H4 (cell line): ENCODE measurements at places on chromosomes 7 and 10. TPM values are rescaled to one million over a fixed set of nuclear protein-coding genes. Genes with fewer than 3 reads are reported as not detected.

Gene WNT8B
- total RNA-seq, result not detected in 2 replicates

Gene TAS2R4
- total RNA-seq, result not detected in 2 replicates

Gene CEP55
- 62.2 and 69.9 TPM in 2 replicates for total RNA-seq

Gene ZNF117
- 0.70 and 1.8 TPM in 2 replicates for total RNA-seq

Gene MALRD1
- 0.16 TPM in 1 of 2 replicates, not detected in the other for total RNA-seq

Gene SBDS
- 62.8 and 76.6 TPM in 2 replicates for total RNA-seq

Gene HOXA5
- 3.6 and 8.0 TPM in 2 replicates for total RNA-seq

Gene GLI3
- total RNA-seq, result 4.9 and 5.6 TPM in 2 replicates

Gene TMEM176A
- not detected in 2 replicates for total RNA-seq

Gene RSU1
- 36.6 and 44.1 TPM in 2 replicates for total RNA-seq

Gene CALHM1
- not detected in 2 replicates for total RNA-seq

Gene CDNF
- total RNA-seq, result 0.10 TPM in 1 of 2 replicates, not detected in the other

Gene TFR2
- total RNA-seq, result 0.25 TPM in 1 of 2 replicates, not detected in the other

Gene CNTNAP2
- 1.7 and 2.8 TPM in 2 replicates for total RNA-seq

Gene ITGB8
- 83.5 and 107 TPM in 2 replicates for total RNA-seq

DNA sequence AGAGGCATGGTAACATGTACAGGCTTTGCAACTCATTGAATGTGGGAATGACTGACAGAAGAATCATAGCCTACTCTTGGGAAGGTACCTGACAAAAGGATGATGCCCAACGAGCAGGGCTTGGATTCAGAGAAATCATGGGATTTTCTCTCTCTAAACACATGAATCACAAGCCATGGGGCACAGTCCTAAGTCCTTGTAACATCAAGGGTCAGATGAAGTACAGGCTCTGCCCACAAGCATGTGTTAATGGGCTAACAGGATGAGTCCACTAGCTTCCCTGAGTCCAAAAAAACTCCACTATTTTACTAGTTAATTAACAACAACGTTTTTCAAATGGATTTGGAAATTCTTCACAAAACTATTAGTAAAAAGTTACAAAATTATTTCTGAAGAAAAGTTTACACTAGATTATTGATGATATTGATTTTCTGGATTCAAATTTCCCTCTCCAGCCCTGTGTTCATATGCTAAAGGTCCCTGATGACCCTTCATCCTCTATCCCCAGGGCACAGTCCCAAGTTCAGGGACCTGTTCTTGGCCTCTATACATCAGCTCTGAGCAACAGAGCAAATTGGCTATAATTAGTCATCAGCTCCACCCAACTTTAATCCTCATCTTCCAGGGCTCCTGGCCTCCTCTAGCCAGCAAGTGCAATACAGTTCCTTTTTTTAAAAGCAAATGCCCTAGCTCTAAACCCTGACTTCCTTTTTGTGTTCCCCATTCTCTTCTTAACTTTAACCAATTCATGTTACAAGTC, 99.8 kb downstream of the GSAP start:
- DNase-seq, result no peak

DNA sequence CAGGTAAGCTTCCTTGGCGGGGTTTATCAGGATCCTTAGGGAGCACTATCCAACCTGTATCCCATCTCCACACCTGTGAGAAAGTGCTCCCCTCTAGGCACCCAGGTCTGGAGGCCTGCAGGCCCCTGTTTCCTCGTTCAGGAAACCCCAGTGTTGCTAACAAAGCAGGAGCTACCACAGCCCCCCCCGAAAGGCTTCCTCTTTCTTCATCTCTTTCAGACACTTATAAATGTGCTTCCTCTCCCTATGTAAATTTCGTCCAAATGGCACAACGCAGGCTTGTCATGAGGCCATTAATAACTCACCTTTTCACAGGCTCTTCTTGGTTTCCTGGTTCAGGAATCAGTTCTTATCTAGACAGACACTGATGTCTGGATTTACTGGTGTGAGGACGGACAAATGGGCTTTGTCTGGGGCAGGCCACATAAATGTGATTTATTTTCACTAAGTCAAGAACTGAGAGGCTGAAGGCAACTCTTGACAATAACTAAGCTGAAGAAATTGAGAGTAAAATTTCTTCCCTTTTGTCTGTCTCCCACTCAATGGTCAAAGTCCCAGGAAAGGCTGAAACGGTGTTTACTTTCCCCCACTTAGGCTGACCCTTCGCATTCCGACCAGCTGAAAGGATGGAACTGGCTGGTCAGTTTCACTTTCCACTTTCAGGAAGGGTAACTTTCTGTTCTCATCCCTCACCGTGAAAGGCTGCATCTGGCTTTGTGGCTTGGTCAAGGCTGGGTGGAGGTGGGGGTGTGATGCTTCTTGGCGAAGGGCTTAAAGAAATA, 46.8 kb downstream of the PIK3AP1 start:
- DNase-seq, result no peak

DNA sequence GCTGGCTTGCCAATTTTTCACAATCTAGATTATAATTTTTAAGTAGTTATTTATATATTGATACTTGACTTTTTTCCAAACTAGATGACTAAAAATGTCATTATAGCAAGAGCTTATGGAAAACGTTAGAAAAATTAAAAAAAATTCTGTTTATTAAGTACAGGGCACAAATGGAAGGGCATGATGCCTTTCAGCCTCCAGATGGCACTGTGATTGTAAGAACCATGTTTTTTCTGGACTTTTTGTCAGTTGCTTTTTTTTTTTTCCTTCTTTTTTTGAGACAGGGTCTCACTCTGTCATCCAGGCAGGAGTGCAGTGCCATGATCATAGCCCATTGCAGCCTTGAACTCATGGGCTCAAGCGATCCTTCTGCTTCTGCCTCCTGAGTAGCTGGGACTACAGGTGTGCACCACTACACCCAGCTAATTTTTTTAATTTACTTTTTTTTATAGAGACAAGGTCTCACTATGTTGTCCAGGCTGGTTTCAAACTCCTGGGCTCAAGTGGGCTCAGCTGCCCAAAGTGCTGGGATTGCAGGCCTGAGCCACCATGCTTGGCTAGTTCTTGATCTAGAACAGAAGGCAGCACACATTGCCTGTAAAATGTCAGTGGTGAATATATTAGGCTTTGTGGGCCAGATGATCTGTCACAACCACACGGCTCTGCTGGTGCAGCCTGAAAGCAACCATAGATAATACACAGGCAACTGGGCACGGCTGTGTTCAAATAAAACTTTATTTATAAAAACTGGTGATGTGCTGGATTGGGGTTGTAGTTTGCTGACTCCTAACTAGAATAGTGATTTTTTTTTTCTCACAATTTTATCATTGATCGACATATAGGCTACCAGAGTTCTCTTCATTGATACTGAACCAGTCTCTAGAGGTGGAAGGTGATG, 27.4 kb downstream of the UCMA start:
- DNase-seq, result no peak

- DNase-seq, result no peak
These were observed 162.8 kb downstream of the USP6NL start for GRCh38 chr10:11448545-11449244.

- no peak for DNase-seq
These were observed 22.4 kb upstream of the FOXK1 start for GRCh38 chr7:4659551-4660286.

DNA sequence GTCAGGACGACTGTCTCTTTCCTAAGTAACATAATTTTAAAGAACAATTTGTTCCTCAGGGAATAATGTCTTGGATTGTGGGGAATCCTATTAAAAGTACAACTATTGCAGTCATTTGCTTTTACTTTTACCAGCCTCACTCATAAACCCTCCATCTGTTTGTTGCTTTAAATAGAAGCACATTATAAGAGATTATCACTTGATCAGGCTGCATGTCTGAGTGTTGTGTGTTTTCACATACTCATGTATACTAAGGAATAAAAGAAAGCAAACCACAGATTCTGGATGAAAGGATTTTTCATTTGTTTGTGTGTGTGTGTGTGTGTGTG, 1077.8 kb downstream of the KCNMA1 start:
- peak; percentile 60 for DNase-seq

GRCh38 chr10:6045314-6045848, 16.8 kb downstream of the IL2RA start:
- no peak for DNase-seq

DNA sequence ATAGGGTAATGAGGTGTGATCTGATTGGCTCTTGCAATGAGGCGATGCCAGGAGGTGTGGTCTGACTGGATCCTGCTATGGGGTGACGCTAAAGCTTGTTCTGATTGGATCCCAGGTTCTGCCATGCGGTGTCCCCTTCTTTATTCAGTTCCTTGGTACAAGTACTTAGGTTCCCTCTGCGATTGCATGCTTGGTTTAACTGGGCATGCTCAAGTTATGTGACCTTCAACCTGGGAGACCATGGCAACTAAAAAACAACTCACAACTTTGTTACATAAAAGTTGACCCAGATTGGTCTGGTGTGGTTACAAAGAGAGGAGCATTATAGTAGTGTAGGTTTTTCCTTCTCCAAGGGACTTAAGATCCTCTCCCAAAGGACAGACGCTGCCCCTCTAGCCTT, 49.5 kb upstream of the DNAJC1 start:
- no peak for DNase-seq

GRCh38 chr7:135285547-135286233, 52.1 kb downstream of the STRA8 start:
- DNase-seq, result no peak

DNA sequence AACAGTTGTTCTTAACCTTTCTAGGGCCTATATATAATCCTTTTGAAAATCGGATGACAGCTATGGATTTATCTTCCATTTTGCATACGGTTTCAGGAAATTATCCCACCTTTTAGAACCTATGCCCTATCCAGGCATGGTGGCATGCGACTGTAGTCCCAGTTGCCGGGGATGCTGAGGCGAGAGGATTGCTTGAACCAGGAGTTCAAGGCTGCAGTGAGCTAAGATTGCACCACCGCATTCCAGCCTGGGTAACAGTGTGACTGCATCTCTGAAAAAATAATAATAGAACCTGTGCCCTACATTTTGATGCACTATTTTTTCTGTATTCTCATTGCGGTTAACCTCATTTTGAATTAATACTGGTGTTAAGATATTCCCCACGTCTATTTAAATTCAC, 11.6 kb downstream of the CCAR1 start:
- no peak for DNase-seq

GRCh38 chr10:83164156-83164555, 975.2 kb upstream of the GHITM start:
- no peak for DNase-seq

DNA sequence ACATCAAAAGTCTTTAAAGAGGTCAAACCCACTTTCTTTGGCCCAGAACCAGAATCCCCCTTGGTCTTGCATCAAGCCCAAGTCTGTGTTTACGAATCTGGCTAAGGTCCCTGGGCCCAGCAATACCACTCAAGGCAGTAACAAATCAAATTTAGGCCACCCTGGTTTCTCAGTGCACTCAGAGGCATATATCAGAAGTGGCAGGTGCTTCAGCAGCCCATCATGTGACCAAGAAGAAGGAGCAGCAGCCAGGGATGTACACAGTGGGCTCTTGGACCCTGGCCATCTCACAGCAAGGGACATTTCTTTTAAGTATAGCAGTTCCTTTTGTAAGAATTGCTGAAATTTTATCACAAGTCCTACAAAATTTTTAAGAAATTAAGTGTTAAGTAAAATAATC, 7.3 kb upstream of the SLC25A13 start:
- no peak for DNase-seq

GRCh38 chr10:115649217-115649616, 556.1 kb downstream of the ATRNL1 start:
- DNase-seq, result no peak

DNA sequence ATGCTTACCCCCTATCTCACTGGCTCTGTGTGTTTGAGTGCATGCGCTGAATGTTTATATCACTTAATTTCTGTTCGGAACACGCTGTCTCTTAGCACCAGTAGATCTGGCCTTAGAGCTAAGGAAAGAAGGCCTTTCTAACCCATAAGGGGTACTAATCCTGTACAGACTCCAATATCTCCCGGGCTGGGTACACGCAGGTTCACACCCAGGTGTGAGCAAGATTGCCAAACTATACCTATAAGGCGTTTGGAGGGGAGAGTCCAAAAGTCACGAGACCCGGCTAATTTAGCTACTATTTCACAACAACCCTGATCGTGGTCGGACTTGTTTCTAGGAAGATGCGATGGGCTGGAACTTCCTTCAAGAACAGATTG, 727 bp upstream of the PDSS1 start:
- no peak for DNase-seq

DNA sequence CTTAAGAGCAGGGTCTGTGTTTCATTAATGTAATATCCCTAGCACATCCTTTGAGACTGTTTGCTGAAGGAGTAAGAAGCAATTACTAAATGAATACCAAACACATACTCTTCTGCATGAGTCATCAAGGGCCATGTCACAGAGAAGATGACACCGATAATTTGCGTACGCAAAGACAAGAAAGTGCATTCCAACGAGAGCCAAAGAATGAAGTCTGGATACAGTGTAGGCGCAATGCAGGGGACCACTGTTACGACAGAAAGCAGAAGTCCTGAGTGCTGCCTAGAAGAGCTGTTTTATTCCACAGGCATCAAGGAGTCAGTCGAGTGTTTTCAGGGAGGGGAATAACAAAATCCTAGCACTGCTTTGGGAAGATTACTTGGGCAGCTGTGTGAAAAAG, 62.7 kb downstream of the VPS41 start:
- no peak for DNase-seq

- peak; percentile 99 for DNase-seq
These were observed 18.0 kb downstream of the CAMK2B start for GRCh38 chr7:44307301-44307900.

DNA sequence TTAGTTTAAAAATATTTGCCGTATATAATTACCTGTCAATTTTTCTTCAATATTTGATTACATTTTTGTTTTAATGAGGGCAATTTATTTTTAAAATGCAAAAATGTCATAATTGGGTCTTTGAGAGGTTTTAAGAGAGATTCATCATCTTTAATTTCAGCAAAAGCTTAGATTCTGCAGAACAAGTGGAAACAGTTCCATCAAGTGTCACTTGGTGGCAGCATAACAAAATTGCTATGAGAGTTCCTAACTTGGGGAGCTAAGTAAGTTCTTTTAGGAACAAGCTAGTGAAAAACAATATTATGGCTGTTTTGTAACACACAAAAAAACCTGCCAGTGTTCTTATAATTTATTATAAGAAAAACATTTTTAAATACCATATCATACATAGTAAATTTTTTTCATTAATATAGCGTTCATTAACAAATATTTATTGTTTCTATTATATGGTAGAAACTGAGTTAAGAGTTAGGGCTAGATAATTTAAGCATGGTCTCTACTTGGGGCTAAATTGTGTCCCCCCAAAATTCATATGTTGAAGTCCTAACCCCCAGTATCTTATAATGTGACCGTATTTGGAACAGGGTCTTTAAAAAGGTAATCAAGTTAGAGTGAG, 155.2 kb downstream of the MAGI2 start:
- peak; percentile 59 for DNase-seq

GRCh38 chr7:127976738-127977120, 54.5 kb downstream of the LRRC4 start:
- DNase-seq, result no peak
